Stimulated activated CD4-positive, alpha-beta T cell treated with anti-CD3 and anti-CD28 coated beads, Interleukin-1b, Interleukin-23, amount 100 ng/mL, for 1 hour (primary cell): ENCODE measurements at places on chromosomes 1 and 21.

DNA sequence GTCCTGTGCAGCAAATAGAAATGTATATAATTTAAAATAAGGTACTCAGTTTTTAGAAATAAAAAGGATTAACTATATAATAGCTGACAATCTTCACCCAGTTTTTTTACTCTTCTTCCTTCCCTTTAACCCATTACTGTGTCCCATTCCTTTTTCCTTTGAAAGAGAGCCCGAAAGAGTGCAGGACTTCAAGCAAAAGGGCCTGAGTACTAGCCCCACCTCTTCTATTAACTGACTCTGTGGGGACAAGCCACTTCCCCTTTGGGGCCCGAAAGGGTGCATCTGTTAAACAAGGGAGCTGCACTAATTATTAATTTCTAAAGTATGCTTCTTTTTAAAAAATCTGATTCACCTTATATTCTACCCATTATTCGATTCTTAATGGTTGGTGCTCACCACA is 3.3 kb downstream of the USP24 start:
- DNase-seq: no peak

DNA sequence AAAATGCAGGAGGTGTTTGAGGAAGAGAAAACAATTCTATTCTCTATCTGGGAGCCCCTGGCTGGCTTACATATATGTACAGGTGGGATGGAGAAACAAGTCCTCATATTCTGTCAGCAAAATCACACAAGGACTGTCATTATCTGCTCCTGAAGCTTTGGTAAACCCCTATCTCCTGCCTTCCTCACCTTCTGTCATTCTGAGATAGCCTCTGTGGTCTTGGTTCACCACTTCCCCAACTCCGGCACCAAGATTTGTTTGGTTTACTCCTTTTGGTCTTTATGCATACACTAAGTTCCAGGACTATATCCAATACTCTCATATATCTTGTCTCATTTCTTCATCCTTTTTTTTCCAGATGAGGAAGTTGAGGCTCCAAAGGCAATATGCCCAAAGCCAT is 551.1 kb downstream of the PLPP3 start:
- DNase-seq: no peak

DNA sequence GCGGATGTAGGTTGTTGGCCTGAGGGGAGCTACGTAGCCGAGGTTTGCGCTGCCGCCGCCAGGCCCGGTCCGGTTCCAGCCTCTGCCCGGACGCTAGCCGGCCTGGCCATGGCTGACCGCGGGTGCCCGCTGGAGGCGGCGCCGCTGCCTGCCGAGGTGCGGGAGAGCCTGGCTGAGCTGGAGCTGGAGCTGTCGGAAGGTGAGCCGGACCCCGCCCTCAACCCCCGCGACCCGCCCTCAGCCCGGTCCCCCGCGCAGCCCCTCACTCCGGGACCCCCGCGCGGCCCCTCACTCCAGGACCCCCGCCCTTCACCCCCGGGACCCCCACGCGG is 299 bp downstream of the DIP2A start:
- no peak for DNase-seq

DNA sequence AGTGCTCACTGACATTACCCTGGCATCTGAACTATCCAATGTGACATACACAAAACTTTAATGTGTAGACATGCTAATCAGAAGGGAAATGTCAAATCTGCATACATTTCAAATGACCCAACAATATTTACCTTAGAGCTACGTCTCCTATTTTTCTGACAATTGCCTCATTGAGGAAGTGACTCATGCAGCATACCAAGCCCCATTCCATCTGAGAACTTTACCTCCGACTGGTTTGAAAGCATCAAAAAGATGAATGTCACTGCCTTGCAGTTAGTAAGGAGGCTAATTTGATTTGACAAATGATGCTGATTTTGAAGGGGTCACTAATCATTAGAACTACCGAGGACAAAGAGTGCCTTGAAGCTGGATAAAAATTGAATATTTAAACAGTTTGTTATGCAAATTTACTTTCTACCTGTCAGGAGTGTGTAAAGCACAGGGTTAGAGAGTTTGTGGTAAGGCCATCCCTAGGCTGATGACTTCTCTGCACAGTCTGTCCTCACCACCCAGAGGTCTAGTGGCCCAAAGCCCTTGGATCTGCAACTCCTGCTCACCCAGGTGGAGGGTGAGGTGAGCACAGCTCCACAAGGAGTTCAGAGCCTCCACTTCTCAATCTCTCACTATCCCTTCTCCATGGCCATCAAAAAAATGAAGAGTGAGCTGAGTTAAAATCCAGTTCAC is 500.3 kb upstream of the C1orf87 start:
- no peak for DNase-seq

GRCh38 chr1:15106608-15107007 is 46.9 kb upstream of the TMEM51 start:
- no peak for DNase-seq

- no peak for DNase-seq
These were observed 77.3 kb upstream of the BCAR3 start for GRCh38 chr1:93758842-93759515.

DNA sequence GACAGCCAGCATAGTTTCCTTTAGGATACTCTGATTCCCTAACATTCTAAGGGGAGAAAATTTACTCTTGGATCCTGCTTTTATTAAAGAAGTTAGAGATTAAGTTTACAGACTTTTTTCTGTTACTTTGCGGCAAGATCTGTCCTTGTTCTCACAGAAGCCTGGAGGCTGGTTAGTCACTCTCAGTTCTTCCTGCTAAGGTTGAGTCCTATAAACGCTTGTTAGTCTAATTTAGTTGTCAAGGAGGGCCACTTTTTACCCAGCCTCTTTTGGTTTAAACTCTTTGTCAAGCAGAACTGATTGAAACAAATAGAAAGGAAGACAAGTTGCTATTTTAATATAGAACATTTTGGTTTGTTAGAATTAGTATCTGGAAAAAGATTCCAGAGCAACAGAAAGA is 89.7 kb downstream of the C21orf91 start:
- DNase-seq: no peak

- DNase-seq: no peak
These were observed 12.1 kb downstream of the TTC34 start for GRCh38 chr1:2789164-2789985.

- DNase-seq: no peak
These were observed at the start of gene C4BPA for GRCh38 chr1:207103892-207104373. TSS of gene C4BPA (plus strand) at chr1:207104233. CDS start at chr1:207113026, 8,793 bp downstream.

DNA sequence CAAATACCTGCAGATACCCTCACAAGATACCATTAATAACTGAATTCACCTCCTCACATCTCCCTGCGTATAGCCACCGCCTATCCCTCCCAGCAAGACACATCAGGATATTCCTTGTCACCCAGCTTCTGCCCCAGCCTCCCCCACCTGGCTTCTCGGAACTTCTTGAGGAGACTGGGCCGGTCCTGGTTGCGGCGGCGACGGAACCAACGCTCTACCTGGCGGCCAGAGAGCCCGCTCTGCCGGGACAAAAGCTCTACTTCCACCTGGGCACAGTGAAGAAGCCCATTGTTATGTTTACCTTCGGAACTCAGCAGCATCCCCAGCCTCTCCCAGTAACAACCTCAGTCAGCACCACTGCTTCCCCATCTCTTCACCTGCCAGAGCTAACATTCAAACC is 6.7 kb downstream of the CERS2 start:
- no peak for DNase-seq

DNA sequence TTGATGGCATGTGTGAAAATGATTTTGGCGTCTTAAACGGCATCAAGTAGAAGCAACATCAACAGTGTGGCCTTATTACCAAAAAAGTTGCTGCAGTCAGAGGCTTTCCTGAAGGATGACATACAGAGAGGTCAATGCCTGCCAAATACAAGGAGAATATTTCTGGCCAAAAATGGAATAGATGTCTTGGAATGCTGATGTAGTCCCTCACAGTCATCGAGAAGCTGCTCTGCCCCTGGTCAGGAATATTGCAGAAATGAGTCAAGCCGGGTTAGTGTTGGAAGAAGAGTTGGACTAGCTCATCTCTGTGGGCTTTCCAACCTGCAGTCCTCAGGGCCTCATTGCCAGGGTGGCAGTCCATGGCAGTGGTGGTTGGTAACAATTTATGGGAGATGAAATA is 42.1 kb downstream of the NOS1AP start:
- DNase-seq: no peak
